ENCODE measurements at places on chromosomes 13 and 19.

DNA sequence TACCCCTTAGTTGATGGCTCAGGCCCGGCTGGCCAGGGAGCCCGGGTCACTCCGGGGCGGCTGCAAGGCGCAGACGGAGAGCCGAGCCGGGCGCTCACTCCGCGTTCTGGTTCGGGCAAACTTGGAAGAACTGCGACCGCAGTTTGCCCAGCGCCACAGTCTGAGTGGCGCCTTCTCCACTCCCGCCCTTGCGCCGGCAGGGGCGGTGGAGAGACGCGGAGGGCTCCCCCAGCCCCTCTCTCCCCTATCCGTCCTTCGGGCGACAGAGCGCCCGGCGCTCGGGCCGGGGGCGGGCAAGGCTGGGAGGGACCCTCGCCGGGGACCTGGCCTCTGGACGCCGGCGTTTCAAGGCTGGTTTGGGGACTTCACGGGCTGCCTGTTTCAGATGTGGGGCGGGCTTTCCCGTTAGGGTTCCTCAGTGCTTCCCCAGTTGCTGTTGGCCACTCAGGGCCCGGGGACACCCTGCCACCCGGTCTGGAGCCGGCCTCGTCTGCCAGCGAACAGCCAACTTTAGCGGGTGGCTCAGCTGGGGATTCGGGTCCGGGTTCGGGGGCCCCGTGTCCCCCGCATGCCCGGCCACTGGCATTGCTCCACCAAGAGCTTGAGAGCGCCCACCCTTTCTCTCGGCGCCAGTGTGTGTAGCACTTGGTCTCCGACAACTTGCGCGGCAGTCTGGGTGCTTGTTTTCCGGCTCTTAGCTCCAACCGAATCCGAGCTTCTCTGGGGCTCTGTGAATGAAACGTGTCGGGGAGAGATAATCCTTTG is 1.5 kb downstream of the GPC6 start:
- peak; percentile 59 for DNase-seq

DNA sequence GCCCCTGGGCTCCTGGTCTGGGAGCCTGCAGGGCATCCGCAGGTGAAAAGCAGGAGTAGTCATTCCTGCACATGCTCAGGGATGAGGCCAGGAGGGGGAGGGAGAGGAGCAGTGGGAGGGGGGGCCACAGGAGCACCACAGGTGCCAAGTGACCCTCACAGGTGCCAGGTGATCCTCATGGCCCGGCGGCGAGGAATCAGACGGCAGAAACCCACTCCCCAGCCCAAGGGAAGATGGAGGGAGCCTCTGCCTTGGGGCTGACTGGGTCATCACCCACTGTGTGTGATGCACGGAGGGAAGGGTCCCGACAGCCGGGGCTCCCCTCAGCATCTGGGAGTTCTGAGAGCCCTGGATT is 27.4 kb downstream of the SH3GL1 start:
- DNase-seq, result no peak

DNA sequence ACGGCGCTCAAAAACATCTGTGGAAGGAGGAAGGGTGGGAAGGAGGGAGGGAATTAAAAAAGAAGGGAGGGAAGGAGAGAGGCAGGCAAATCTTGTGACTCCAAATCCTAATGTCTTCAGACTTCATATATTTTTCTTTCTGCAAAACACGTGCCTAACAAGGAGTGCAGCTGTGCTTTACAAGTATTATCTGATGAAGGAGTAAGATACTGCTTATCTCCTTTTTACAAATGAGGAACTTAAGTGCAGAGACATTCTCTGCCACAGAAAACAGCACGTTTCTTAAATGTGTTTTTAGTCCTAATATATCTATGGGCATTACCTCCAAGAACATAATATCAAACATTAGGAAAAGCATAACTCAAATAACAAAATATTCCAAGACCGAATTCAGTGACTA is 6.5 kb downstream of the FLT3 start:
- no peak for DNase-seq

DNA sequence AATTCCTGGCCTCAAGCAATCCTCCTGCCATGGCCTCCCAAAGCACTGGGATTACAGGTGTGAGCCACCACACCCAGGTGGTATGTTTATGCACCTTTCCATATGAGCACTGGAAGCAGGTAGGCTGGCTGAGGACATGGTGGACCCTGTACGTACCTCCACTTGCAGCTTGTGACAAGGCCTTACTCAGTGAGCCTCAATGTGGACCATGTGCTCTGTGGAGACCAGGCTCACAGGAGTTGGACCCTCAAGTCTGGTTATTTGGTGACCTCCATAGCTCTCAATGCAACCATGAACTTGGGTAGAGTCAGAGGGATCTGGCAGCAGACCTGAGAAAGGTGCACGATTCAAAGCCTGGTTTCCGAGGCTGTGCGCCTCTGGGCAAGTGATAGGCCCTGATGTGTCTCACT is 5.5 kb downstream of the ACP4 start:
- no peak for DNase-seq

DNA sequence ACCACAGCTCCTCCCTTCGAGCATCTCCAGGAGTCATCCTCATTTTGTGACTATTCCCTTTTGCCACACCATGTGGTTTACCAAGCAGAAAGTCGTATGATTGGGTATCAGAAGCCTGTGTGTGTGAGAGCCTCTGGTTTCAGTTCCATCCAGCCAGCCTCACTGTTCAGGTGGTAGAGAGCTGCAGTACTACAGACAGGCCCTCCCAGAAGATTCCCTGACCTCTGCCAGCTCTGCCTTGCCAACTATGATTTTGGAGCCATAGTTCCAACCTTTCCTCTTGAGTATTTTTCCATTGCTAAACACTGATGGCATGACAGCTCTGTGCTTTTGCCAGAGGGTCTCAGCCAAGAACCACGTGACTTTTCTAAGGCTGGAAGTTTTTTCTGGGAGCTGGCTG is 82.5 kb downstream of the DHRS12 start:
- no peak for DNase-seq

DNA sequence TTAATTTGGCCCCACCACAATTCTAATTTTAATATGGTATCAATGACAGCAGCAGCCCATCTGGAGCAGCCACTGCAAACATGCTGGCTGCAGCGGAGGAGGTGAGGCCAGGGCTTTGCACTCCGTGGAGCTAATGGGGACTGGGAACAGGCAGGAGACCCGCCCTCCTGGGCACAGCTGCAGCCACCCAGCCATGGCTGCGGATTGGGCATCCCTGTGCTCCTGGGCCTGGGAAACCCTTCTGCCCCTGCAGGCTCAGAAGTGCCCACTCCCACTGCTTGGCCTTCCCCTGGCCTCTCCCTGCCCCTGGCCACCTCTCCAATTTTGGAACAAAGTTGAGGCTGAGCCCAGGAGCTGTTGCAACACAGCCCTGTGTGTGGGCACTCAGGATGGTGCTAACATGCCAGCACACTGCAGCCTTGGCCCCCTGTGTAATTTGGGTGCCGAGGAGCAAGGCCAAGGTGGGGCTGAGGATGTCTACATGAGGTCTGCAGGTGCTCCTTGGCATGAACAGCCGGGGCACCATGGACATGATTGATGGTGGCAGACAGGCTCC is 123.6 kb downstream of the PCDH9 start:
- no peak for DNase-seq

- no peak for DNase-seq
These were observed 242.6 kb upstream of the RFC3 start for GRCh38 chr13:33575378-33575777.

DNA sequence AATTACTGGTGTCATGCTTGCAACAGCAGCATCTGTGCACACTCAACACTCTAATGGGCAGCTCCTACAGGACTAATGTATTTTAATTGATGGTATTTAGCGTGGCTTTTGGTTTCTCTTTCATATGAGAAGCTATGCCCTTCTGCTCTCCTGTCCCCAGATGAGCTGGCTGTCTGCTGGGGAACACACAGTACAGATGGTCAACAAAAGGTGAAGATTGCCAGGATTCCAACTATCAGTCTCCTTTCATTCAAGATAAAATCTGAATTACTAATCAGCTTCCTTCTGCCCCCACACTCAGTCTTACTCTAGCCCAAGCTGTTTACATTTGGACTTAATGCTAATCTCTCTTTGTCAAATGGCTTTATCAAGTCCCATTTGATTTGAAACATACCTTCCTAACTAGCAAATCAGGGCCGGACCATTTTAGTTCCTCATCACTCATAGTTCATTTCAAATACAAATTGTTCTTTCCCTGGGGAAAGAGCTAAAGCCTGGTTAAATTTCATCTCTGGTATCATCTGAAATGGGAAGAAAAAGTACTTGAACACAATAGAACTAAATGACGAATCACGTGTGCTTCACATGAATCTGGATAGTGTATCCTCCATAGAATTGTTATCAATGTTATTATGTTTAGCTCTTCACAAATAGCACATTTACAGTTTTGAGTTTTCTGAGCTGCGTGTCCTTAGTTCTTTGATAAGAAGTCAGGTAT is 988.0 kb downstream of the PCDH17 start:
- DNase-seq, result no peak

DNA sequence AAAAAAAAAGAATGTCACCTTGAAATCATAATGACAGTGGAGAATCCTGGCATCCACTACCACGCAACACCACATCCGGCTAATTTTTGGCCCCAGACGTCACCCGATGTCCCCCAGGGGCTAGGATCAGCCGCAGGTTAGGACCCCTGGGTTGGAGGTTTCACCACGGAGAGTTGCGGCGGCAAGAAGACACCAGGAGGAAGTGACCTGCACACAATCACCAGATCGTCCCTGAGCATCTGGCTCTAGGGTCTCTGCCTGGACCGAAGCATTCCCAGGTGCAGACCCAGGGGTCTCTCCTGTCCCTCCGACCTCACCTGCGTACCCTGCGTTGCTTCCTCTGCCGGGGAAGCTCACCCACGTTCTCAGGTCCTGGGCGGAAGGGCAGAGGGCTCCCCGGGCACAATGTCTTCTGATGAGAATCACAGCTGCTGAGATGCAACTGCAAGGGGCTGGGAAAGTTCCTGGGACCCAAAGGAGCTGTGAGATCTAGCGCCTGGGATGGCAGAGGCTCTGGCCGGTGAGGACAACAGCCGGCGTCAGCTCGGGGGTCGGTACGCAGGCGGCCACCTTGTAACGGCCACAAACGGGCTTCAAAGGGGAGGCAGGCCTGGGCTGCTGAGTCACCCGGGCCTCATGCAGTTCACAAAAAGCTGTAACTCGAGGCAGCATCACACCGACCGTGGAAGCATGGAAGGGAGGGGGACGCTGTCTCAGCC is 111.2 kb downstream of the GADD45B start:
- no peak for DNase-seq

GRCh38 chr13:76503766-76504165 is 382.4 kb downstream of the KCTD12 start:
- no peak for DNase-seq

DNA sequence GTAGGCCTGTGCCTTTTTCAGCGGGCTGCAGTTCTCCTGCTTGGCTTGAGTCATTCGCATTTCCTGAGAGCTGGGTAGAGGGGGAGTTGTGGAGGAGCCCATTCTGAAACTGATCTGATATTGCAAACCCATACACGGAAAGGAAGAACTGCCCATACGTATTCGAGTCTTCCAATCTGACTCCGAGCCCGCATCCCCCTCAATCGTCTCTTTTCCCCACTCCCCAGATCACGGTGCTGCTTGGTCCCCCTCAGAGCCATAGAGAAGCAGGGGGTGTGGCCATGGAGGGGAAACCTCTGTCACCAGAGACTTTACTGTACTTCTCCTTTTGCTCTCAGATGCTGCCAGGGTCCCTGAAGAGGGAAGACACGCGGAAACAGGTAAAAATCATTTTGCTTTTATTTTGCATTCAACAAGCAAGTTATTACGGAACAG is at the start of gene CD22:
Gene CD22 (plus strand): TSS at position 337 of the 435 bp plus-strand sequence. CDS start 2,854 bp downstream, outside the sequence.
- no peak for DNase-seq

DNA sequence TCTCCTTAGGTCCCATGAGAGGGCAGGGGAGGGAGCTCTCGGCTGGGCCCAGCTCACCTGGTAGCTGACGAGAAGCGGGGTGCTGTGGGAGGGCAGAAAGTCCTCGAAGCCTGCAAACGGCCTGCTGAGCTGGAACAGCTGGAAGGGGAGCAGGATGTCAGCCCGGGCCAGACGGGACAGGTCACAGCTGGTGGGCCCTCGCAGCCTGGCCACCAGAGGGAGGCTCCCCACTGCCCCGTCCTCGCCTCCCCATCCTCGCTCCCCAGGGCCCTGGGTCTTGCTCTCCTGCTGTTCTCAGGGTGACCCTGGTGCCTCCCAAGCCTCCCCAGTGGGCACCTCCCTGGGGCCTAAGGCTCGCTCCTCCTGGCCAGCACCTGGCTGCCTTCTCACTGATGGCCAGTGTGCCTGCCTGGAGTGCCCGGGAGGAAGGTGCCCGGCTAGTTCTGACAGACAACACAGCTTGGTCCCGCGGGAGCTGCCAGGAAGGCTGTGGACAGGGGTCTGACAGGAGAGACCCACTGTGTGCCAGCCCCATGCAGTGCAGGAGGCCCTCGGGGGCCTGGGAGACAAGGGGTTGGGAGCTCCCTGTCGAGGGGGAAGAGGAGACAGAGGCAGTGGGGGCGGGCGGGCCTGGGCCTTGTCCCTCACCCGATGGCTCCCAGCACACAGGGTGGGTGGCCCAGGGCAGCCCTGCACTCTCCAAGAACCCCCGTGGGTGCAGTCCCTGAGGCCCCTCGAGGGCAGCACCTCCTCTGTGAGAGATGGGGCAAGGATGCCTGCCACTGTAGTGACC is 20.3 kb downstream of the GPX4 start:
- DNase-seq, result no peak

GRCh38 chr19:2275588-2276428 is 6.2 kb downstream of the PEAK3 start:
- DNase-seq, result no peak

DNA sequence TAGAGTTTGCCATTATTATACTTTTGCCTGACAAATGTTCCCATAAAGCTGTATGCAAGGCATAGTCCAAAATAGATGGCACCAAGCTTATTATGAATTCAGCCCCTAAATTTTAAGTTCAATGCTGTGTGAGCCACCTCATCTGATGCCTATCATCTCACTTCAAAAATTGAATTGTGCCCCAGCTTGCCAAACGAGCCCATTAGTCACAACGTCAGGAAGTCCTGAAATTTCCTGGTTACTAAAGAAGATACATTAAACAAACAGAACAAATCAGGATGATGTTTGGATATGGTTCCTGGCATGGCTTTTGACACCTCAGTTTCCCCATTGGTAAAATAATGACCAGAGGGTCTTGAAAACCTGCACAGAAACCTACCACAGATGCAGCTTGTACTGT is 147.5 kb upstream of the SOX21 start:
- no peak for DNase-seq

DNA sequence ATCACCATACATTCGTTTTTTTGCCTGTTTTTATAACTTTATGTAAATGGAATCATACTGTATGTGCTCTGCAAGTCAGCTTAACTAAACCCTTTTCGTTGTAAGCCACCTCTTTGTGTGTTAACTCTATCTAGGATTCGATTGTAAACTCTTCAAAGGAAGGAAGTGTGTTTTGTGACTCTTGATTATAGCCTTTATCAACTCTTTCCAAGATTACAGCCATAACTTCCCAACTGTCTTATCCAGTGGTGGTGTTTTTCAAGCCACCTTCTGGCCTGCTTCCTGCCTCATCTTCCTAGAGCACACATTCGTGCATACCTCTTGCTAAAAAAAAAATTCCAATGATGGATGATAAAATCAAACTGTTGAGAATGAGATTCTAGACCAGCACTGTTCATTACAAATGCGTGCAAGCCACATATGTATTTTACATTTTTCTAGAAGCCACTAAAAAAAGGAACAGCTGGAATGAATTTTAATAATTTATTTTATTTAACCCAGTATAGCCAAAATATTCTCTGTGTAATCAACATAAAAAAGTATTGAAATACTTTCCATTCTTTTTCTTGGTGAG is 12.0 kb upstream of the FBXL3 start:
- no peak for DNase-seq

All from renal cortex interstitium (tissue), 15 donors.